Lower lobe of right lung (tissue), 2 donors: ENCODE measurements at places on chromosomes 3 and 15. TPM values are rescaled to one million over a fixed set of nuclear protein-coding genes. Genes with fewer than 3 reads are reported as not detected.

The A4GNT gene
- 0.41 TPM for total RNA-seq

DNA sequence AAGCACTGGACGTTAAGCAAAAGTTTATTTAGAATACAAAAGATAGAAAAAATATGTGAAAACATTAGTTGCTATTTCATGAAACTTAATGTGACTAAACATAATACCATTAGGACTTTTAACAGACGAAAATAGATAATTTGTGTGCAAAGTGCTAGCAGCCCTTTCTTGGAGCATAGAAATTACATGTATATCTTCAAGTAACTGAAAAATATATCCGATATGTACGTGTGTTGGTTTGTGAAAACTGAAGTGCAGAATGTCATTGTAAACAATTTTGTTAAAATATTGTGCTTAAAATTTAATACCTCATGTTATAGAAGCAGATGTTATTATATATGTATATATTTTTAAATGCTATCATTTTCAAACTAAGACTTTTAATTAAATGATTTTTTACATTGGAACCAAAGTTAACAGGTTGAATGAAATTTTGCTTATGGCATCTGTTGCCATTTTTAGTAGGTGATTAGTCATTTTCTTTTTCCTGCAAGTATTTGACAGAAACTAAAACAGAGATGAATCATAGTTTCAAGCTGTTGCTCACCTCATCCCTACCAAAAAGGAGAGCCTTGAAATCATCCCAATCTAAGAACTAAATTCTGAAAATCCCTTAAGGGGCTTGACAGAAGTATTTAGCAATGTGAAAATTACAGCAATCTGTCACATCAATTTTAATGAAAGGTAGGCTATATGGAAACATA is 334.8 kb downstream of the NAALADL2 start:
- DNase-seq, result no peak
- H3K27me3 ChIP-seq, result no peaks in the 10 kb centered on the region
- H3K4me3 ChIP-seq, result no peak overlapping the region
- no peaks in the 10 kb centered on the region for H3K36me3 ChIP-seq
- no peak overlapping the region for H3K27ac ChIP-seq

The FETUB gene
- not detected for total RNA-seq

The ZPLD1 gene
- not detected for total RNA-seq

- no peaks in the 10 kb centered on the region for H3K27me3 ChIP-seq
- H3K36me3 ChIP-seq, result no peaks in the 10 kb centered on the region
- H3K4me1 ChIP-seq, result peaks cover 73% of the 10 kb centered on the region
- DNase-seq, result peak; percentile 59
- H3K4me3 ChIP-seq, result peak overlapping the region; percentile 24
These were observed 63.0 kb downstream of the ARHGAP31 start for GRCh38 chr3:119357190-119357589.

- no peaks in the 10 kb centered on the region for H3K4me1 ChIP-seq
- H3K4me3 ChIP-seq, result no peak overlapping the region
- no peaks in the 10 kb centered on the region for H3K36me3 ChIP-seq
- H3K27ac ChIP-seq, result no peak overlapping the region
- DNase-seq, result no peak
These were observed 18.8 kb downstream of the MAGI1 start for GRCh38 chr3:66019896-66020295.

The ACAN gene
- total RNA-seq, result 0.12 TPM

- no peaks in the 10 kb centered on the region for H3K4me1 ChIP-seq
- no peak overlapping the region for H3K27ac ChIP-seq
- no peaks in the 10 kb centered on the region for H3K36me3 ChIP-seq
These were observed 34.9 kb upstream of the ST6GAL1 start for GRCh38 chr3:186895406-186895805.

- H3K27me3 ChIP-seq, result no peaks in the 10 kb centered on the region
- H3K4me1 ChIP-seq, result peaks cover 30% of the 10 kb centered on the region
These were observed 3.1 kb downstream of the GLB1 start for GRCh38 chr3:33093847-33094246.

The CPOX gene
- total RNA-seq, result 18.0 TPM

- H3K36me3 ChIP-seq, result no peaks in the 10 kb centered on the region
- H3K4me3 ChIP-seq, result no peak overlapping the region
- H3K27me3 ChIP-seq, result no peaks in the 10 kb centered on the region
- H3K27ac ChIP-seq, result no peak overlapping the region
- DNase-seq, result no peak
These were observed 19.6 kb downstream of the PIAS1 start for GRCh38 chr15:68073576-68074288.

The VPS33B gene
- 13.3 TPM for total RNA-seq

The CLRN1 gene
- not detected for total RNA-seq

- no peak overlapping the region for H3K27ac ChIP-seq
- no peaks in the 10 kb centered on the region for H3K4me1 ChIP-seq
- H3K27me3 ChIP-seq, result no peaks in the 10 kb centered on the region
- H3K4me3 ChIP-seq, result no peak overlapping the region
- H3K36me3 ChIP-seq, result peaks cover 3% of the 10 kb centered on the region
These were observed 84.9 kb upstream of the PSMD6 start for GRCh38 chr3:64108231-64108630.
